Stimulated activated memory B cell treated with anti-CD40 and anti-IgM and Interleukin-4, amounts not matched to agents 10 μg/mL and 1 μg/mL and 100 μg/mL, for 72 hours (primary cell): ENCODE measurements at places on chromosomes 7 and 10.

DNA sequence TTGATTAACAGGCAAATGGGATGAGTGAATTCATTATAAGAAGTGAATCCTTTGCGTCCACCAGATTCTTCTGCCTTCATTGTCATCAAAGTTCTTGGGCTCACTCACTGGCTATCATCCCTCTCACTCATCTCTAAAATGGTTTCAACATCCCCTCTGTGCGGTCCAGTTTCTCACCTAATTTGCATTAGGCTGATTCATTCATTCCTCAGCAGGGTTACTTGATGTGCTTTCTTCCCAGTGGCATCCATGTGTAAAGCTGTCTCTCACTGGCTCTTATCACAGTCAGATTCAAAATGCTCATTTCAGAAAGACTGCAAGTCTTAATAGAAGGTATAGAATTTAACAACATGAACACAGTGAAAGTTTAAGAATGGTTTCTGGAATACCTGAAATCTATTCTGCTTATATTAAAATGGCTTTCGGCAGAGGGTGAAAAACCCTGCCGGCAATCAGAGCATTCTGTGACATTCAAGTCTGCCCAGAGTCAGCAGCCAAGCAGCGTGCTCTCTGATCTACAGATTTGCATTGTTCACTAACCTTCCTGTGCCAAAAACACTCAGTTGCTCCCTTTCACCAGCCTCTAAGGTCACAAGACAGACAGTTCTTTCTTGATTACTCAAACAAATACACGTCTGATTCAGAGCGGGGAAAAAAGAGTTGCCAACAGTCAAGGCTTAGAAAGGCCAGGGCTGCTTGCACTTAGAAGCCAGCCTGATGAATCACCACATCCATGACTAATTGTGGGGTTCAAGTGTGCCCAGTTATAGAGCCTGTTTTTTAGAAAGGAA is 106.7 kb downstream of the TES start:
- ATAC-seq, result peak; percentile 92

DNA sequence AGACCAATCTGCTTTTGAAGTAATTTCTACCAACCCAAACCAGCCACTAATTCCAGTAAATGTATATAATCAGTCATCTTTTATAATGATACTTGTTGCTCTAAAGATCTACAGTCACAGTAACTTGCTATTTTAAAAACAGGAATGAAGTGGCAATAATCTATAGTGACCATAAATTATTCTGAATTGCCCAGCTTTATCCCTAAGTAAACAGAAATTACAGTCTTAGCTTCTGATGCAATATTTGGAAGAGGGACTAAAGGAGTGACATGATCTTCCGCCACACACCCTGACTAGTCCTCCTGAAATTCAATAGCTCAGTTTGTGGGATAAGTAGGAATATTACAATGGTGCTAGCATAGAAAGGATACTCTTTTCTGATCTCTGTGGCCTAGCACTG is 96.1 kb downstream of the ATE1 start:
- ATAC-seq, result no peak

GRCh38 chr10:15515202-15515601 is 144.1 kb upstream of the FAM171A1 start:
- no peak for ATAC-seq

GRCh38 chr7:135965602-135966001 is 11.6 kb downstream of the MTPN start:
- ATAC-seq, result no peak
